ENCODE measurements at places on chromosomes 2 and 18.
A peak's percentile ranks its signal among the peaks of the same experiment; 100 is the strongest.

- no peak for DNase-seq
These were observed 120.7 kb downstream of the NCK2 start for GRCh38 chr2:105865222-105865913.

GRCh38 chr2:157876066-157876785 is at the start of gene ACVR1:
Gene ACVR1, minus strand, starts transcription at chr2:157876330. Its CDS starts 76,837 bp downstream, at chr2:157799493.
- peak; percentile 54 for DNase-seq

- no peak for DNase-seq
These were observed 109.0 kb upstream of the RGPD4 start for GRCh38 chr2:107717661-107718060.

- DNase-seq = no peak
These were observed 12.5 kb downstream of the RASGRP3 start for GRCh38 chr2:33488715-33489540.

DNA sequence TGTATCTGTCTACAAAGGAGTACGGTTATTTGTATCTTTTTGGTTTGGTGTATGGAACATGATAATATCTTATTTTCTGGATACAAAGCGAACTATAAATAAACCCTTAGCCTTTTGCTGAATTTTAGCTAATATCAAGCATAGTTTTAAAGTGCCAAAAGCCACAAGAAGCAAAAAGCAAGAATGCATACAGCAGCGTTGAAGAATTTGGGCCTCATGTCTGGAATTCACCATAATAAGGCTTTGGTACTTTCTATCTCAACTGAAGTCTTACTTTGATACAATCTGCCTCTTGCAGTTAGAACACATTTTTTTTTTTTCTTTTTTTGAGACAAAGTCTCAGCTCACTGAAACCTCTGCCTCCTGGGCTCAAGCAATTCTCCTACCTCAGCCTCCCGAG is 151.5 kb downstream of the ERBB4 start:
- no peak for DNase-seq

GRCh38 chr2:217438821-217439220 is 564.0 kb downstream of the TNS1 start:
- no peak for DNase-seq

DNA sequence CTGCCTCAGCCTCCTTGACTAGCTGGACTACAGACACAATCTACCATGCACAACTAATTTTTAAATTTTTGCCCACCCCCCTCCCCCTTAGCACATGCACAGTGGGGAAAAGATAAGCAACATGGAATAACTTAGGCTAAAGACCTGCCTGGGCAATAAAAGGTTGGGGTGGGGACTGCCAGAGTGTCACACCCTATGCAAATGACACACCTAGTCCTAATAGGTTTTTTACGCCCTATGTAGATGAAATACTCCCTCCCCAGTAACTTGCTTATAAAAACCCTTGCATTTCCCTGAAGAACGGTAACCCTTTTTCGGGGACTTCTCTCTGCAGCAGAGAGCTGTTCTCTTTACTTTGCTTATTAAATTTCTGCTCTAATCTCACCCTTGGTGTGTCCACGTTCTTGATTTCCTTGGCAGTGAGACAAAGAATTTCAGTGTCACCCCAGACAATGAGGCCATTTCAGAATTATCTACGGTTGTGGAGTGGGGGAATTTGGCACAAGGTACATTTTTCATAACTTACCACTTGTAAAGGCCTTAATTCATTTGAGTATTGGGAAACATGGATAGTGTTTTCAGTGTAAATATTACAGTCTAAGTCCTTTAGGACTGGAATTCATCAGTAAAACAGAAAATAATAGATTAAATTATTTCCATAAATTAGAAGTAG is 109.2 kb downstream of the NOL4 start:
- no peak for DNase-seq

DNA sequence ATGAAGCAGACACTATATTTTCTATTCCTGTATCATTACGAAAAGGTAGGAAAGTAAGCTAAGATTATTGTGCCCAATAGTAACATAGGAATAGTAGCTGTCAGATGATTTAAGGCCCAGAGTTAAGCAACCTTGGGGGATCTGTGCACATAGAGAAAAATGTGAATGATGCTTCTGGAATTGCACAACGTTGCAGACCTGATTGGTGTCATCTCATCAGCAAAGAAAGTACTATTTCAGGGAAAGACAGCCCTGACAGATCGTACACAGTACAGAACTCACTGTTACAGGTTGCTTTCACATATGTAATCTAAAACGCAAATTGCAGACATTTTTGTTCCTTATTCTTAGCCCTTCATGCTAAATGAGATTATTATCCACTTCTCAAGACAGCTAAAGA is 535.9 kb downstream of the TRIB2 start:
- no peak for DNase-seq

DNA sequence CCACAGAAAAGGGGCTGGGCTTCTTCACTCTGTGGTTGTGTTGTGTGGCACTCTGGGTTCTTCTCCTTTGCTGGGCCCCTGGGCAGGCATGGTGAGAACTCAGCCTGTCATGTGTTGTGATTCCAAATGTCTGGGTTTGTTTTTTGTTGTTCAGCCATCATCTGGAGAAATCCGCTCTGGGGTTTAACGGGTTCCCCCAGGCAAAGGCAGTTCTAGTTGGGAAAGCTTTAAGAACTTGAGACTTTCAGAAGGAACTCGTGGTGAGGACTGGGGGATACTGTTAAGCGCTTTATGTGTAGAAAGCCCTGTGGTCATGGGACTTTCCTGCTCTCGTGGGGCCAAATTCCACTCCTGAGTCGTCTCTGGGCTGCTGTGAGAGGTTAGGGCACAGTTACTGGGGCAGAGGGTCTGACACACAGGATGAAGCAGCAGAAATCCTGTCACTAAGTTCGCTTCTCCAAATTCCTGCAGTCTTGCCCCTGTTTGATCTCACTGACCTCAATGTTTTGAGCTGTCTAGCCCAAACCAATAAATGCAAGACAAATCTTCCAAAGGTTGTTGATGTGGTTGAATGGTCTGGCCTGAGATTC is 87.7 kb downstream of the RAPGEF4 start:
- DNase-seq = no peak

DNA sequence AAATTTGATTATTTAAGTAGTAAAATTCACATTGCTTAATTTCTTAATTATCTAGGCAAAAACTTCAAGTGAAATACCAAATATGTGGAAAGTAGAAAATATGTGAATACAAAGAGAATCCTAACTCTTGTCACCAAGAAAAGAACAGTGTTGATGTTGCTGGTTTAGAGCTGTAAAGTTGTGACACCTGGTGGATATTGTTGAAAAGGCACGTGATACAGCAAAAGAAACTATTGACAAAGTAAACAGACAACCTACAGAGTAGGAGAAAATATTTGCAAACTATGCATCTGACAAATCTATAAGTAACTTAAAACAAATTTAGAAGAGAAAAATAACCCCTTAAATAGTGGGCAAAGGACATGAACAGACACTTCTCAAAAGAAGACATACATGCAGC is 25.6 kb upstream of the ZC3H15 start:
- DNase-seq = no peak

DNA sequence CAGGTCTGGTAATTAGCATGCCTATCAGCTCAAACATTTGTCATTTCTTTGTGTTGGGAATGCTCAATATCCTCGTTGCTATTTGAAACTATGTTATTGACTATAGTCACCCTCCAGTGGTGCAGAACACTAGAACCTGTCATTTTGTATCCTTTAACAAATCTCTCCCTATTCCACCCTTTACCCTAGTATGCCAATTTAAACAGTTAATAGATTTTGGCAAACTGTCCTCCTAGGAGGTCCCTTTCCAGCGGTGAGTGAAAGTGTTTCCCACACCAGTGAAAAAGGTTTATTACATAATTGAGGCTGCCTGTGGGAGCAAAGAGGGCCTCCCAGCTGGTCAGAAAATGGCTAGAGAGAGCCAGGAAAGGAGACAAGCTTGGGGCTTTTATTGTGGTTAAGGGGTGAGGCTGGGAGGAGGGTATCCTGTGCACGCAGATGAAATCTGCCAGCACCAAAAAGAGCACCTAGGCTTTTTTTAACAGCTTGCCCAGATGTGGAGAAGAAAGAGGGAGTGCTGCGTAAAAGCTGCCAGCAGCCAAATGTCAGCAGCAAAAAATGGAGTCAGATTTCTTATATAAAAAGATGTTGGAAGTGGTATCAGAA is 1.8 kb upstream of the DRC1 start:
- no peak for DNase-seq

GRCh38 chr2:108616751-108617161 is 82.5 kb downstream of the LIMS1 start:
- DNase-seq = no peak

GRCh38 chr2:241574911-241575623 is 16.5 kb downstream of the BOK start:
- DNase-seq = no peak

GRCh38 chr2:42900289-42900891 is 108.0 kb upstream of the HAAO start:
- DNase-seq = no peak

DNA sequence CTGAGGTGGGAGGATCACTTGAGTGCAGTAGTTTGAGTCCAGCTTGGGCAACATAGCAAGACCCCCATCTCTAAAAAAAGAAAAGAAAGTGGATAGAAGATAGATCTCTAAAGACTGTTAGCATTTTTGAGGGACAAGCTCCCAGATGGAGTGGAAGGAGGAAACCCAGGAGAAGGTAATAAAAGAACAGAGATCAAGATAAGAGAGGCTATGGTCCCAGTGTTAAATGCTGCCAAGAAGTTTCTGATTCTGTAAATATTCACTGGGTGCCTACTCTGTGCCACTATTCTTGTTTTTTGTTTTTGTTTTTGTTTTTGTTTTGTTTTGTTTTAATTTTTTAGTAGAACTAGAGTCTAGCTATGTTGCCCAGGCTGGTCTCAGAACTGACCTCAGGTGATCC is 26.2 kb downstream of the FZD5 start:
- no peak for DNase-seq

DNA sequence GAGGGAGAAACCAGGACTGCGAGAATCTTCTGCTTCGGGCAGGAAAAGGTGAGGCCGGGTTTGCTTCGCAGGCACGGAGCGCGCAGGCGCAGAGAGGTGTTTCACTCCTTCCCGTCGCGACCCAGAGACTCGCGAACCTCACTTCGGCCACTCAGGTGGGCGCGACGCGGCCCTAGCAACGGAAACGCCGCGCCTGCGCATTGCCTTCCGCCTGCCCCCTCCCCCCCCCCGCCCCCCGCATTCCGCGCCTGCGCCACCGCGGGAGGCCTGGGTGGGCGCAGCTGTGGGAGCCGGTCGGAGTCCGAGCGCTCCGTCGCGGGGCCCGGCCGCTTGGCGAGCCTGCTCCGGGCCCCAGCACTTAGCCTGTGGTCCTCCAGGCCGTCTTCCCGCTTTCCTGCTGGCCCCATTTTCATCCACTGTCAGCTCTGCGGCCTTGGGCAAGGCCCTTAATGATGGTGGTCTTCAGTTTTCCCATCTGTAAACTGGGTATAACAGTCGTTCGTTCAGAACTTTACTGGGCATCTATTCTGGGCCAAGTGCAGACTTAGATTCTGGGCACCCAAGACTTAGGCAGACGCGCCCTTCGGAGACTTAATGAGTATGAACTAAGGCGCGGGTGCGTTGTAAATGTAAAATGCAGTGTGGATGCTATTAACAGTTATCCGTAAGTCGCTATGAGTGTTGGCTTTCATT is 62.1 kb upstream of the ACKR3 start:
- no peak for DNase-seq

GRCh38 chr2:13014783-13015182 is 298.0 kb downstream of the TRIB2 start:
- DNase-seq = no peak

- DNase-seq = no peak
These were observed 95.3 kb upstream of the B3GNT7 start for GRCh38 chr2:231300020-231300721.

DNA sequence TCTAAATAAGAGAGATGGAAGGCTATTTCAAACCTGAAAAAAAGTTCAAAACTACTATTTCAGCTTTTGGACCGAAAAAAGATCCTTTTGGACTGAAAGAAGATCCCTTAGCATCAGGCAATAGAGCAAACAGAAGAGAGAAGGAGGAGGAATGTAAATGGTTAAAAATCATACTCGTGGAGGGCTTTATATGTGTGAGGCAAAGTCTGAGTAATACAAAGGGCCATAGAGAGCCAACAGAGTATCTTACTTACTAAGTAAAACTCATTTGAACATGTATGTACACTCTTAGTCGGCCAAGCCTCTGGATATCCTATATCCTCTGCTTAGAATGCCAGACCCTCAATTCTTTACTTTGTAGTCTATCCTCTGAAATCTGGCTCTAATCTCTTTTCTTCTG is 55.7 kb downstream of the ITSN2 start:
- no peak for DNase-seq

- DNase-seq = no peak
These were observed 39.6 kb downstream of the METTL4 start for GRCh38 chr18:2531751-2532150.

DNA sequence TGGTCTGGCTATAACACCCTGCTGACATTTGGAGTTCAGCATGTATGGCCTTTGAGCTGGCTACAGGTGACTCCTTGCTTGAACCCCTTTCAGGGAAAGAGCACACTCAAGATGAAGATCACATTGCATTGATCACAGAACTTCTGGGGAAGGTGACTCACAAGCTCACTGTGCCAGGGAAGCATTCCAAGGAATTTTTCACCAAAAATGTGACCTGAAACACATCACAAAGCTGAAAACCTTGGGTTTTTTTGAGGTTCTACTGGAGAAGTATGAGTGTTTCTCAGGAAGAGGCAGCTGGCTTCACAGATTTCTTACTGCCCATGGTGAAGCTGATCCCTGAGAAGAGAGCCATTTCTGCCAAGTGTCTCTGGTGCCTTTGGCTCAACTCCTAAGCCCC is 879.0 kb downstream of the CBLN2 start:
- DNase-seq = no peak

DNA sequence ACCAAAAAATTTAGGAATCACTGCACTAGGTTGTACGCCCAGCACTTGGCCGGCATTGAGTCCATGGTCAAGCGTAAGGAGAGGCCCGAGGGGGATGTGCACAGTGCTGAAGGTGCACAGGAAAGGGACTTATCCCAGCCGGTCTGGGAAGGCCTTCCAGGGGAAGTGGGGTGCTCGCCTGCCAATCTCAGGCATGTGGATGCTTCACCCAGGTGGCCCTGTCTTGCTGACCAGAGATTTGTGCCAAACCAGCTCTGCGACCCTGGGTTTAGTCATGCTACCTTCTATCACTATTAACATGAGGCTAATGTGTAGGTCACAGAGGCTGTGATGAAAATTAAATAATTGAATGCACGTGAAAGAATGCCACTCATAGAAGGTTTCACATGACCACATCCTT is 1.7 kb upstream of the ITM2C start:
- no peak for DNase-seq

DNA sequence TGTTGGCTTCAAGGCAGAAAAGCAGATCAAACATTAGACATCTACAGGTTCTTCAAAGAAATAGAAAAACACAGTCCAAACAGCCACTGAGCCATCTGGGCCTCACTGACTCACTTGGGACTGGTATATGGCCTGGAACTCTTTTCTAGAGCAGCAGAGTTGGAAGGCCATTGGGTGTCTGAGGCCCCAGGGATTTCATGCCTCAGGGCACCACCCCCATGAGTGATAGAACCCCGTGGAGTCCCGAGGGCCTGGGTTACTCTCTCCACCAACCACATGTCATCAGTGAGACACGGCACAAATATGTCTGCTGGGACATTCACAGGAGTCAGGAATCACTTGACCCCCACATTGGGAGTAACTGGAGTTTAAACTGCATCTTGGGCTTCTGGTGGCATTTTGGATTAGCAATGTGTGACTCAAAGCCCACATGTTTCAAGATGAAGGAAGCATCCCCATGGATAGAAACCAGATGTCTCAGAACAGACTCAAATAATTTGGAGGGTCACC is 44.0 kb downstream of the CAPN13 start:
- DNase-seq = no peak

GRCh38 chr2:6827566-6828298 is 38.0 kb downstream of the CMPK2 start:
- DNase-seq = no peak

GRCh38 chr2:98487806-98488189 is 43.1 kb downstream of the INPP4A start:
- DNase-seq = no peak
